Hematopoietic multipotent progenitor cell treated with erythropoietin and hydrocortisone succinate and interleukin-3 and kit ligand, for 6 days (in vitro differentiated cells): ENCODE measurements at places on chromosomes 2 and 18.

DNA sequence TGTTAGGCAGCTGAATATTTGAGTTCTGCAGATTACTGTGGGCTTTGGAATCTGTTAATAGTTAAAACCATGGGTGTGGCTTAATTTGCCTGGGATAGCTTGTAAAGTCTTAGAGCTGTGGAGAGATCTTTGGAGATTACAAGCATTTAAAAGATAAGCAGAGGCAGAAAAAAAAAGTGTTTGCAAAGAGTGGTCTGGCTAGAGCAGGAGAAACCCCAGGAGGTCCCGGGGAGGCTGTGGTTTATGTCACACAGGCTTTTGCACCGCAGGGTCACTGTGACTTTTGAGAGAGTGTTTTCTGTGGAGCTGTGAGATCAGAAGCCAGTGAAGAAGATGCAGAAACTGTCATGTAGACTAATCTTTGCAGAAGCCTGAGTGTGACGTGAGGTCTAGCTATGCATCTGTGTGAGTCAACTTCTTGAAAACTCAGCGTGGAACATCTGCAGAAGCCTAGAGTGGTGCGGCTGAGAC lies 49.0 kb downstream of the SETBP1 start:
- peak; percentile 8 for DNase-seq

GRCh38 chr2:207252979-207253645 lies 87.4 kb upstream of the KLF7 start:
- no peak for DNase-seq

DNA sequence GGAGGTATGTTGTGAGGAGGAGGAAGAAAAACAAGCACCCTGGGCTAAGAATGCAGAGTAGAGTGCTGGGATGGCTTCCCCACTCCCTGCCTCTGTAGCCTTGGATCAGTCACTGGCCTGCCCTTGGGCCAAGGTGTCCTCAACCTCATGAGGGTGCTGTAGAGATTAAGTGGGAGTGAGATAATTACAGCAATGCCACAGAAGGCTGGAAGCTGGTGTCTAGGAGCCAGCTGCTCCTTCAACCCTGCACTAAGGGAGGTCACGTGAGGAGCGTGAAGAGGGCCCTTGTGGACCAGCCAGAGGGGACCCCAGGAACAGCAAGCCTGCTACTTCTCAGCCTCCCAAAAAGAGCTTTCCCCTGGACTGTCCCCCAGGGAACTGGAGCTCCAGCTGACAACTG lies 95.2 kb downstream of the TTC32 start:
- no peak for DNase-seq

DNA sequence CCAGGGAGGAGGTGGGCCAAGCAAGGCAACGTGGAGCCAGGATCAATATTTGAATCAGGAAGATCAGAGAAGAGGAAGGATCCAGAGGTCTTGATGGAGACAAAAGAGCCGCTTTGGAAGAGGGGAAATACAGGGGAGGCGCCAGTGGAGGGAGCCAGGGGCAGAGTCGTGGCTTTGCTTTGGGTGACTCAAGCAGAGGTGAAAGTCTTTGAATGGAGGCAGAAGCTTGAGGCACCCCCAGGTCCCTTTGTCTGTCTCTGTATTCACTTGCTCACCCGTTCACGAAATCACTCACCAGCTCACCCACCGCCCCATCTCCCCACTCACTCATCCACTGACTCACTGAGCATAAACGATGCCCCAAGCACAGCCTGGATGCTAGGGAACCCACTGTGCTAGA lies 134.1 kb downstream of the ACOXL start:
- DNase-seq: no peak

GRCh38 chr18:55497825-55498403 lies 90.1 kb downstream of the TCF4 start:
- DNase-seq: no peak

DNA sequence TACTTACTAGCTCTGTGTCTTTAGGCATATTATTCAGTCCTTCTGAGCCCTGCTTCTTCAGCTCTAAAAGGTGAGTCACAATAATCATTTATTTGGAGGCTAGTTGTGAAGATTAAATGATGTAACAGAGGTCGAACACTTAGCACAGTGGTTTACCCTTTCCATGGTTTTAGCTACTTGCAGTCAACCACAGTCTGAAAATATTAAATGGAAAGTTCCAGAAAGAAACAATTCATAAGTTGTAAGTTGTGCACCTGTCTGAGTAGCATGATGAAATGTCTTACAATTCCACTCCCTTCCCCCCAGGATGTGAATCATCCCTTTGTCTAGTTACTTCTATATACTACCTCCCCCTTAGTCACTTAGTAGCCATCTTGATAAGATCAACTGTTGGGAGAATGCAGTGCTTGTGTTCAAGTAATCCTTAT lies 217.6 kb upstream of the THUMPD2 start:
- DNase-seq: no peak

GRCh38 chr2:197500503-197501131 lies 438 bp downstream of the HSPE1 start:
- no peak for DNase-seq

DNA sequence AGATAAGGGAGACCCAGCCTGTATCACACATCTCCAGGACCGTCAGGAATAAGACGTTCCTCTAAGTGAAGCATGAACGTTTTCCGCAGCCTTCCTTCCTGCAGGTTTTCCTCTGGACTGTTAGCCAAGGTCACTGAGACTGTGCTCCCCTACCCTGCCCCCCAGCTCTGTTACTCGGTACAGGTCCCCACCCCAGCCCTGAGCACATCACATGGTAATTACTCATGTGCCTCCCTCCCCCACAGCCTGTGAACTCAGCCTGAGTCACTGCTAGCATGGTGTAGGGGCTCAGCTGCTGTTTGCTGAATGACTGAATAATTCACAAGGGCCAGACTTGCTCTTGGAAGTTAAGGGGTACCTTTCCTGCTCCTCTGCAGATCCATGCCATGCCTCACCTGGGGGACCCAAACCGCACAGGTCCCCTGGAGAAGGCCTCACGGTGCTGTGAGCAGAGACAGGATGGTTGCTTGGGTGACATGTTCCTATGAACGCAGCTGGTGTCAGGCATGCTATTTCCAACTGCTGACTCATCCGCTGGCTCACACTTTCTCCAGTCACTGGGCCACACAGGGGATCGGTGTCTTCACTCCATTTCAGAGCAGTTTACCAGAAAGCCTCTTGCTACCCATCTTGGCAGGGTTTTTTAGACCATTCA lies 88.2 kb downstream of the PLB1 start:
- DNase-seq: peak; percentile 77

DNA sequence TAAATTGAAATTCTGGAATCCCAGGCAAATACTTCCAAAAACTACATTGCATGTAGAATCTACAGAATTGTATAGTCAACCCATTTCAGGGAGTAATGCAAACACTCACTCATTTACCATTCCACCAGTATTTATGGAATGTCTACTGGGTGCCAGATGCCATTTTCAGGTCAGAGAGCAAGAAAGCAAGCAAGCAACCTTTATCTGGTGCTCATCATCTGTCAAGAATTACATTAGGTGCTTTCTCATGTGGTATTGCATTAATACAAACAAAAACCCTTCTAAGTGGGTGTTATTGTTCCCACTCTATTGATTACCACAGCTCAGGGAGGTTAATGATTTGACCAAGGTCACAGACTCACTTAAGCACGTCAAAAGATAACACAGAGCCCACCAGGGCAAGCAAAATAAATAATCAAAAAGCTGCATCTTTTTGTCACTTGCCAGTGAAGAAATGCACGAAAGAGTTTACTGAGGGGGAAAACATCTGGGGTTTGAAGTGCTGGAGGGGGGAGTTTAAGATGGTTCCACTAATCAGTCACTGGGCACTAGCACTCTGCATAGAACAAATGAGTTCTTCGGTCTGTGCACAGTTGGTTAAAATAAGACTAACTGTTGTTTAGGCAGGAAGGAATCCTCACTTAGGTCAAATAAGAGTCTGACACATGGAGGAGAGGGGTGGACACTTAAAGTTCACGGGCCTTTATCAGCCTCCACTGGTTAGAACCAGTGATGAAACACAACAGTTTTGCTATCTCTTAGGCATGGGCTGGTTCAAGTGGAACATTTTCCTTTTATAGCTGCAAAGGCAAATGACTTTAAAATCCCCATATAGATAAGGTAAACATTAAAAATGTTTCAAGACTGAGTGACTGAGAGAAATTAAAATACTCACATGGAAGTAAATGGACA lies 208.8 kb downstream of the CDH2 start:
- no peak for DNase-seq

GRCh38 chr2:159895258-159896065 lies 97.5 kb upstream of the CD302 start:
- DNase-seq: no peak

- DNase-seq: peak; percentile 6
These were observed 385.7 kb downstream of the HRH4 start for GRCh38 chr18:24846138-24846537.

GRCh38 chr2:10591207-10591606 lies 98.6 kb downstream of the NOL10 start:
- no peak for DNase-seq

DNA sequence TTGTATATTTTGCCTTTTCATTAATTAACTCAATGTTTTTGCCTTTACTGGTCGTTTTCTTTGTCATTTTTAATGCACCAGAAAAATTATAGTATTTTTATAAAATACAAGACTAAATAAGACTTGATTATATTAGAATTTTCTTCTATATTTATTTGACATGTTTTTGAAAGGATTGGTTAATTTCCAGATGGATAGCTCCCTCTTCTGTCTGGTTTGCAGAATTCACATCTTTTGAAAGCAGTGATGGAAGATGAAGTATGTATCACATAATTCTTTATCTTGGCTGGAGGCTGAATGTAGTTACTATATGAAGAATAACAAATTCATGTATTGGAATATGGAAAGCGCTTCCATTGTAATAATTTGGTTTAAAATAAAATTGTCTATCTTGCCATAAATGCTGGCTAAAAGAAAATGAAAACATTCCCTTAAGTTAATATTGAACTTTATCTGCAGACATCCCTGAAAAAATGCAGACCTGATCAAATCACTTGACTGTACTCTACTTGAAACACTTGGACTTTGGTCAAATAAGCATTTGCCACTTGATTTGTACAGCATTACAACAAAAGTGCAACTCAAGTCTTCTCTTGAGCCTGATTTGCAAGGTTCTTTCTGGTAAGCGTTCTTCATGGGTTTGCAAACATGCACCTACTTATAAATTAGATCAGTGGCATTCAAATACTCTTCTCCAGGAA lies 86.3 kb upstream of the EFEMP1 start:
- DNase-seq: peak; percentile 60

GRCh38 chr2:33672896-33673295 lies 73.8 kb upstream of the FAM98A start:
- no peak for DNase-seq

DNA sequence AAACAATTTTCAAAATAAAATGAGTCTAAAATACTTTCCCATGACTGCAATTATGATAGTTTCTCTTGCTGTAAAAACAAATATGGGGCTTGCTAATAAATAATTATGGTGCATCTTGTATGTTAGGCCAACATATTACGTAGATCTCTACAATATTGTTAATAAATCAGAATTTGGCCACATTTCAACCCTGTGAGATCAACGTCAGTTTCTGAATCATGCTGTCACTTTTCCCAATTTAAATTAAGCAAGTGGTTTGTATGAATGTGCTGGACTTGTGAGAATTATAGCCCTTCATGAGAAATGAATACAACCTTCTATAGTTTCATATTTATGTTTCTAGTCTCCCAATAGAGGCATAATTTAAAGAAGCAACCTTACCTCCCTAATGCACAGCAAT lies 808.9 kb downstream of the SUCLG1 start:
- DNase-seq: no peak

DNA sequence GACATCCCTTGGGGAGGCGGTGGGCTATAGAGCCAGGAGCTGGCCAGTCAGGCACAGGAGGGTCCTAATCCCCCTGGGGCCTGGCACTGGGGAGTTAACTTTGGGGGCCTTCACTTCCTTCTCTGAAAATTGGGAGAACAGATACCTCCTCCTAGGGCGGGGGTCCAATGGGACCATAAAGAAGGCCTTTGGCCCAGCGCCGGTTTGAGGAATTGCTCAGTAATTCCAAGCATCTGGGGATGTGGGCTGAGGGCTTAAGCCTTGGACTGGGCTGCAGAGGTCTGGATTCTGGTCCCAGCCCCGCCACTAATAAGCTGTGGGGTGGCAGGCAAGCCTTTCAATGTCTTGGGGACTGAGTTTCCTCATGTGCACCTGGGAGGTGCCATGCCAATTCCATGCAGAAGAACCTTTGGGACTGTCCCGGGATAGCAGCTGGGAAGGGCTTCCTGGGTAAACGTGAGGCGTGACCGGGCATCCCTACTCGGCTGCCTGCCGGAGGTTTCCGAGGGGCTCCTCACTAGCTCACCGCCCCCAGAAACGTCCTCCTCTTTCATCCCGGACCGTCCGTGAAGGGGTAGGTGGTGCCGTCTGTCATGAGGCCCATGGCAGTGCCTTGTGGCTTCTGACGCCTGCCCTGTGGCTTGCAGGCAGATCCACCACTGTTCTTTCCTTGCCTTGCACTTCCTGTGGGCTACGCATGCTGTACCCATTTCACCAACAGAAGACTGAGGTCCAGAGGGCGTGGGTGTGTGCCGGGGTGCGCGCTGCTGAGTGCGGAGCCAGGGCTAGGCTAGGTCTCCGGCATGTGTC lies 67.4 kb upstream of the HPCAL1 start:
- DNase-seq: no peak

- no peak for DNase-seq
These were observed 57.8 kb upstream of the CCDC141 start for GRCh38 chr2:179107737-179108136.

DNA sequence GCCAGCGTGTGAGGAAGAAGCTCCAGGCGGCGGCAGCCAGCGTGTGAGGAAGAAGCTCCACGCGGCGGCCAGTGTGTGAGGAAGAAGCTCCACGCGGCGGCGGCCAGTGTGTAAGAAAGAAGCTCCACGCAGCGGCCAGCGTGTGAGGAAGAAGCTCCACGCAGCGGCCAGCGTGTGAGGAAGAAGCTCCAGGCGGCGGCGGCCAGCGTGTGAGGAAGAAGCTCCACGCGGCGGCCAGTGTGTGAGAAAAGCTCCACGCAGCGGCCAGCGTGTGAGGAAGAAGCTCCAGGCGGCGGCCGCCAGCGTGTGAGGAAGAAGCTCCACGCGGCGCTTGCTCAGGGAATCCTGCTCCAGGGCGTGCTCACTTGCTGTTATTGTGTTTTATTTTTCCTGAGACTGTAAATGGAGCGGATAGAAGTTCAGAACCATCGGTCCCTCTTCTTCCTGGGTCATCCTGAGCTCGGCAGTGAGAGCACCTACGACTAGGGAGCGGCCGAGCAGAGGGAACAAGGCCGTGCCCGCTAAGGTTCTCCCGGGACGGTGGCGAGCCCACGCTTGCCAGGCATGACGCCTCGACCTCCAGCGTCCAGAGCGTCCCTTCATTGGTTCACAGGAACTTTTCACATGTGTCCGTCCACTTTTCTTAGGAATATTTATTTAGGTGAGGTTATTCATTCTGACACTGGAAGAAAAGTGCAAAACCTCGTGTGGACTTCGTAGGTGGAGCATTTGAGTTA lies 94.2 kb downstream of the TMEM18 start:
- DNase-seq: no peak

DNA sequence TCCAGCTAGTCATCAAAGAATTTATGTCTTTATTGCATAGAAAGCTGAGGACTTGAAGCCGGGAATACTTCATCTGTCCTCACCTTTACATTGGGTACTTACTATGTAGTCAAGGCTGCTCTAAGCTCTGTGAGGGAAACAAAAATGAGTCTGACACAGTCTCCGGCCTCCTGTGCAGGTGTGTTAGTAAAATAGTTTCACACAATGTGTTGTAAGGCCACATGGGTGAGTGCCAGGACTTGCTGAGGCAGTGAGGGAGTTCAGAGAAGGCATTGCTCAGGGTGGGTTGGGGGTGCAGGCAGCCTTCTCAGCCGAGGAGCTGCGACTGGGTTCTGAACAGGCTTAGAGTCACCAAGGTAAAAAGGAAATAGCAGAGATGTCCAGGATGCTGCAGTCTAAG lies 54.5 kb upstream of the SMAD2 start:
- DNase-seq: no peak

- DNase-seq: peak; percentile 58
These were observed 39.4 kb downstream of the MAP4K4 start for GRCh38 chr2:101736861-101737291.
